ENCODE measurements at places on chromosomes 5 and 9.

DNA sequence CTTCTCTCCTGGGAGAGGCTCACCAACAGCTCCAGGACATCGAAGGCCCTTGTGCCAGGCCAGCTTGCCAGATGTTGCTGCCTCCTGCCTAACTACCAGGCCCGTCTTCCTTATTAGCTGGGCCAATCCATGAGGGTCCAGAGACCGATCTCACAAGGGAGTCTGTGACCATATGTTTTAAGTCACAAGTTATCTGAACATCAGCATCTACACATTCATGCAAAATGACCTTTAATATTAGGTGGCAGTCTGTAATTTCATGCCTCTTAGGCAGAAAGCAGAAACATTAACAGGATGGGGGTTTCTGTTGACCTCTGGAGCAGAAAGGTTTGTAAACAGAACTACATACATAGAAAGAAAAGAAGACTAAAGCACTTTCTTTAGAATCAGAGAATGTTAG is 75.1 kb upstream of the SLC25A51 start:
- no peak for DNase-seq

GRCh38 chr9:72131206-72131605 is 18.0 kb upstream of the GDA start:
- DNase-seq = no peak

DNA sequence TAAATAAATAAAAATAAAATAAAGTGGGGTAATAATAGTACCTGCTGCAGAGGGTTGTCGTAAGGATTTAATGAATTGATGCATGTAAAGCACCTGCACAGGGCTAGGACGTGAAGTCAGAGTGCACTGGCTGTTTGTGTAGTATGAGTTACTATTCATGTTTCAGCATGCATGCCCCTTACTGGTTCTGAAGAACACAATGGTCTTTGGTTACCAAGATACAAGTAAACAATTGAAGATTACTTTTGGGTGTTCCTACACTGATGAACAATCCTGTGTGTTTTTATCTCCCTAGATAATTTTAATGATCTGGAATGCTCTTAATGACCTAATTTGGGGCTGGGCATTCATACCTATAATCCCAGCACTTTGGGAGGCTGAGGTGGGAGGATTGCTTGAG is 23.2 kb upstream of the PRRC2B start:
- no peak for DNase-seq

DNA sequence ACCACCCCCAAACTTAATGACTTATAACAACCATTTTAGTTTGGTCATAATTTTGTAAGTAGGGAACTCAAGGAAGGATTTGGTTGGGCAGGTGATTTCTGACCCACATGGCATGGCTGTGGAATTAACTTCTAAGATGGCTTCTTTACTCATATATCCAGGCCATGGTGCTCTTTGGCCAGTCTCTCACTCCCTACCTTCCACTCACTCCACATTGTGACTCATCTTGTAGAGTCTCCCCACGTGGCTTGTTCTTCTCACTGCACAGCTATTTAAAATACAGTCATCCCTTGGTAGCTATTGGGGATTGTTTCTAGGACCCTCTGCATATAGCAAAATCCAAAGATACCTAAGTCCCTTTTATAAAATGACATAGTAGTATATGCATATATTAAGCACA is 76.6 kb upstream of the MAST4 start:
- no peak for DNase-seq

GRCh38 chr5:142221091-142221860 is 103.5 kb downstream of the SPRY4 start:
- DNase-seq = no peak

DNA sequence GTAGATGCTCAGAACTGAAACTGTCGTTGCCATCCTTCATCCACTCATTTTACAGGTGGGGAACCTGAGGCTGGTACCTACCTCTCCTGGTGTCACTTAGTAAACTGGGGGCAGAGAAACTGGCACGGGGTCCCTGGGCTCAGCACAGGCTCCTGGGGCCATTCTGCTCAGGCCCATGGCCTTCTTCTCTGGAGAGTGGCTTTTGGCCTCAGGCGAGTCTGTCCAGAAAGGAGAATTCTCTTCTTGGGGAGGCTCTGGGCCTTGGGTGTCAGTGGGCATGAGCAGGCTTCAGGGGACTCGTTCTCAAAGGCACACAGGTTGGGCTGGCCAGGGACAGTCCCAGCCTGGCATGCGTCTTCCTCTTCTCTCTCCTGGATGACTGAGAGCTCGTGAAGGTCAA is 24.6 kb downstream of the COL5A1 start:
- no peak for DNase-seq

DNA sequence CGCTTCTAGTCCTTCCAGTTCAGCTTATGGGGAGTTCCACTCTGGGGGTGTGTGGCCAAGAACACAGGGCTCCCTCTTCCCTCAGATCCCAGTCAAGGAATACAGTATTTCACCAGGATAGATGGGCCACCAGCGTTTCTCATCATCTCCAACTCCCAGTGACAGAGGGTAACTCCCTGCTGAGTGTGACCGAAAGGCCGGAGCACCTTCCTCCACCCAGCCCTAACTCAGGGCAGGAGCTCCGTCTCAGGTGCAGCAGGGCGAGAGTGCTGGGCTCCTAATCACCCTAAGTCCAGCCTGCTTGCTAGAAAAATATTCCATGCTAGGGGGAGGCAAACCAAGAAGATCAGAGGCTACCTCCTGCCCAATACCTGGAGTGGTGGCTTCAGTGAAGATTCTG is 102.6 kb downstream of the ADAMTS2 start:
- DNase-seq = no peak

GRCh38 chr5:172321593-172321992 is 38.0 kb upstream of the UBTD2 start:
- no peak for DNase-seq

DNA sequence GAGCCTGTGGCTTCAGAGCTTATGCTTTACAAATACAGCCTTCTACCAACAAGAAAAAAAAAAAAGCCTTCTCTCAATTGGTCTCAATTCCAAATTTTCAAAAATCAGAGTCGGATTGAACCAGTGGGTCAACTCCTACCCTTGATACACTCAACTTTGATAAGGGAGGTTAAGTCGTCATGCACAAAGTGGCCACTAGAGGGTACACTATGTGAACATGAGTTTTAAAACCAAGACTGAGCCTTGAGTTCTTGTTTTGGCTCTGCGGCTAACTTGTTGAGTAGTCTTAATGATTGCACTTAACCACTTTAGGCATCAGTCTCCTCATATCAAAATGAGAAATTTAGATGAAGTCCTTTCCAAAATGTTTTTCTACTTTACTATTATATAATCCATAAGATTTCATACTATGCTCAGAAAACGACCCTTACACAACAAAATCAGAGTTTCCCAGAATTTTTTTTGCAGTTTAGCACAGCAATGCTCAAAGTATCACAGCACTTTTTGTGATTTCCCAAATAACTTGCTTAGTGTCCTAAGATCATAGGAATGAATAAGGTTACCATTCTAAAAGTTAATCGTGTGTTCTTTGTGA is 92.9 kb upstream of the MTAP start:
- DNase-seq = peak; percentile 40

GRCh38 chr5:150323819-150324218 is 21.1 kb upstream of the ARSI start:
- DNase-seq = no peak

- no peak for DNase-seq
Measured at GRCh38 chr5:107633171-107633901, 37.4 kb downstream of the EFNA5 start.

- DNase-seq = no peak
Measured at GRCh38 chr5:126499853-126500342, 76.7 kb downstream of the GRAMD2B start.

GRCh38 chr5:177958696-177959095 is 37.3 kb downstream of the PROP1 start:
- DNase-seq = no peak

GRCh38 chr9:133161547-133161950 is 2.2 kb downstream of the GBGT1 start:
- DNase-seq = no peak

GRCh38 chr5:402615-403359 is 40.2 kb upstream of the EXOC3 start:
- DNase-seq = no peak

- DNase-seq = no peak
Measured at GRCh38 chr9:34557426-34558321, 31.9 kb downstream of the CNTFR start.

GRCh38 chr9:29800821-29801220 is 2227.5 kb upstream of the C9orf72 start:
- DNase-seq = no peak

GRCh38 chr5:66669086-66669861 is 73.1 kb downstream of the MAST4 start:
- no peak for DNase-seq

GRCh38 chr5:966941-967340 is 41.7 kb upstream of the NKD2 start:
- no peak for DNase-seq

DNA sequence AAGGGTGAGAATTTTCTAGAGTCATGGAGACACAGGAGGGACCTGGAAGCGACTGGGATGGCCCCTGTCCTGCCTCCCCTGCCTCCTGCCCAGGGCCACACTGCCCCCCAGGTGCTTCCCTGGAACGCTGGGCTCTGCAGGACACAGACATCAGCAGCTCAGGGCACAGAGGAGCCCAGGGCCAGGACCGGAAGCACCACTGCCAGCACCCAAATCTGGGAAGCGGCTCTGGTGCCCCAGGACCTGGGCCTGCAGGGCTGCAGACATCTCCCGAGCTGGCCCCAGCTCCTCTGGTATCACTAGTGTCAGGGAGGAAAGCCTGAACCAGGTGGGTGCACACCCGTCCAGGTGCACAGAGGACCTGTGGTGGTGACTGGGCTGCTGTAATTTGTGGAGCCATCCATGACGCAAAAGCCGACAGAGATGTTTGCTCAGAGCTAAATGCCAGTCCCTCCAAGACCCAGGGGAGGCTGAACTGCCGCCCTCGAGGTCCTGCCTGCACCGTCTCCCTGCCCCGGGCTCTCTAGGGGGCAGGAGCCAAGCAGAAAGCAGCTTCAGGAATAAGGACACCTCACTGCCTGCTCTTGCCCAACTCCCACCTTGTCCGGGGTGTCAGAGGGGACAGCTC is 46.0 kb upstream of the SIMC1 start:
- no peak for DNase-seq

- no peak for DNase-seq
Measured at GRCh38 chr5:149261246-149261645, 10.4 kb upstream of the AFAP1L1 start.

DNA sequence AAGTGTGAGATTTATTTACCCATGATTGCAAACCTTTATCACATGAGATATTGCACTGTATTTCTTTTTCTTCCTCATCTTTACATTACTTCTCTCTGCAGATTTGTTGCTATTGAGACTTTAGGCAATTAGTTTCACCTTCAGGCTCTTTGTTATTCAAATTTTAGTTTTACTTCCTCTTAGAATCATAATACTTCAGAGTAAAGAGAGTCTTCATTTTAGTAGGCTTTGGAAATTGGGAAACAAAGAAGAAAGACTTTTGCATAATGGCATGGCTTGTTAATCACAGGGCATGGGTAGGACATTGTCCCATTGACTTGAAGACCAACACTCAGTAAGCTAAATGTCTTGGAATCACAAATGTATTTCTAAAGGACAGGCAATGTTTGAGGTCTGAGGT is 1.2 kb upstream of the PCDHGA5 start:
- no peak for DNase-seq

DNA sequence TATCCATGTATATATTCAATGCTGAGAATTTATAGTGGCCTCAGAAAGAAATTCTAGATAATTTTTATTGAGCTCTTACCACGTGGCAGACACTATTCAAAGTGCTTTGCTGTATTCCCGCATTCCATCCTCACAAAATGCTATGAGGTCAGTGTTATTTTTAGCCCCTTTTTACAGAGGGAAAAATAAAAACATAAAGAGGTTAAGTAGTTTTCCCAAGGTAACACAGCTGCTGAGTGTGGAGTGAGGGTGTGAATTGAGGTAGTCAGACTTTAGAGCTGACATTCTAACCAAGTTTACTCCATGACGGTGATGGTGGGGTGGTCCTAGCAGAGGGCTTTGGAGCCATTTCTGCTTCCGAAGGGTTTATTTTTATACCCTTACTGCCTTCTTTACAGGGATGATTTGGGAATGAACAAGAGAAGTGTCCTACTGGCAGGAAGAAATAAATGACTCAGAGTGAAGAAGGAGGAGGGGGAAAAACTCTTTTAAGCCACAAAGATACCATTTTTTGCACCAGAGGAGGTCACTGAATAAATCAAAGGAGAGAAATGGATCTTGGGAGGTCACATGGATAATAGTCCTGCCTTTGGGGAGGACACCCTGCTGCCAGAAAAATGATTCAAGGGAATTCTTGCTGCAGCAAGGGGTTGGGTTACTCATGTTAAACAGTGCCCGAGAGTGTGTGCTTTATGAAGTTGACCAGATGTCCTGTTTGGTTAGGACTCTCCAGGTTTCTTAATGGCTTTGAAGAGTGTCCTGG is 76.1 kb downstream of the HMHB1 start:
- DNase-seq = no peak

- DNase-seq = no peak
Measured at GRCh38 chr5:175829813-175830585, 41.4 kb upstream of the CPLX2 start.

- DNase-seq = no peak
Measured at GRCh38 chr9:124482431-124483031, 24.7 kb downstream of the NR5A1 start.

DNA sequence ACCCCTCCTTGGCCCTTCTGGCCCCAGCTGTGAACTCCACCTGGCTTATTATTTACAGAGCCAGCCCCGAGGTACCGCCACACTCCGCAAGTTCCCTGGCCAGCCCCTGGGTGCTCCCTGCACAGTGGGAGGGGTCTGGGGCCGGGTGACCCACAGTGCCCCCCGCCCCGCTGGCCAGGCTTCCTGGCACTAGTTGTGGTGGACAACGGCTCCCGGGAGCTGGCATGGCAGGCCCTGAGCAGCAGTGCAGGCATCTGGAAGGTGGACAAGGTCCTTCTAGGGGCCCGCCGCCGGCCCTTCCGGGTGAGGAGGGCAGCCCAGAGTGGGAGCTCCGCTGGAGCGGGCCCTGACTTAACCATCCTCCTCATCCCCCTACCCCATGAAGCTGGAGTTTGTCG is 3.9 kb downstream of the MAMDC4 start:
- no peak for DNase-seq

GRCh38 chr5:142745268-142745667 is 24.9 kb upstream of the ARHGAP26 start:
- DNase-seq = no peak

Measured in NCI-H2107 (cell line).